Pancreas (tissue), 10 donors: ENCODE measurements at places on chromosomes 4 and X. TPM values are rescaled to one million over a fixed set of nuclear protein-coding genes. Genes with fewer than 3 reads are reported as not detected.

Gene CORIN
- 0.16 TPM for total RNA-seq

Gene PRKX
- total RNA-seq = 5.9 TPM

Gene ASMT
- total RNA-seq = not detected

Gene XPNPEP2
- total RNA-seq = 0.08 TPM

Gene CCNG2
- 9.6 TPM for total RNA-seq

Gene GRK4
- 4.6 TPM for total RNA-seq

Gene CFP
- 1.8 TPM for total RNA-seq

Gene SAT1
- total RNA-seq = 80.1 TPM

Gene EVC2
- total RNA-seq = 2.7 TPM

Gene CTSO
- 5.9 TPM for total RNA-seq

Gene GLOD5
- 0.72 TPM for total RNA-seq
